Vein endothelial cell (primary cell): ENCODE measurements at places on chromosomes 4 and X. TPM values are rescaled to one million over a fixed set of nuclear protein-coding genes. Genes with fewer than 3 reads are reported as not detected.

Gene MAGEA8
- not detected in 2 replicates for total RNA-seq

Gene SPANXA1
- not detected in 2 replicates for total RNA-seq

Gene FGFBP2
- not detected in 2 replicates for total RNA-seq

Gene TEX13B
- total RNA-seq = not detected in 2 replicates

Gene CTAG1A
- not detected in 2 replicates for total RNA-seq

Gene FRG2
- not detected in 2 replicates for total RNA-seq

Gene AR
- 14.9 and 16.7 TPM in 2 replicates for total RNA-seq

Gene SEPTIN11
- 155 and 182 TPM in 2 replicates for total RNA-seq

Gene MSX1
- total RNA-seq = 4.2 and 5.4 TPM in 2 replicates

Gene BTK
- not detected in 2 replicates for total RNA-seq
